ENCODE measurements at places on chromosomes 3 and 15. TPM values are rescaled to one million over a fixed set of nuclear protein-coding genes. Genes with fewer than 3 reads are reported as not detected.

DNA sequence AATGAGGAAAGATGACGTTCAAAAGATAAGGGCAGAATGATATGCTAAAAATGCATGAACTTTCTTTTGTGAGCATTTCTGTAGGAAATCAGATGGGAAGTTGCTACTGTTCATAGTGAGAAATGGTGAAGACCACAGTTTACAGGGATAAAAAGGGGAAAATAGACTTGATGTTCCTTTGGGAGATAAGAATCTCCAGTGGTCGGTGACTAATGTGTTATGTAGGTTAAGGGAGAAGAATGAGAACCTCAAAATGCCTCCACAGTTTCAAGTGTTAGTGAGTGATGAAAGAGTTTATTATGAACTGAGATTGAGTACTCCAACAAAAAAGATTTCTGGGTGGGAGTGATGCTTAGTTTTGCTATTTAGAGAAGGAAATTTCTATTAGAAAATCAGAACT is 247.2 kb downstream of the LSAMP start:
- H3K4me3 ChIP-seq: no peak overlapping the region
- no peaks in the 10 kb centered on the region for H3K36me3 ChIP-seq
- H3K4me1 ChIP-seq: no peaks in the 10 kb centered on the region
- DNase-seq: no peak
- no peaks in the 10 kb centered on the region for H3K27me3 ChIP-seq

GRCh38 chr3:126266291-126266840 is 86.0 kb upstream of the ALDH1L1 start:
- H3K36me3 ChIP-seq: peaks cover 3% of the 10 kb centered on the region
- H3K4me3 ChIP-seq: no peak overlapping the region
- peaks cover 46% of the 10 kb centered on the region for H3K4me1 ChIP-seq
- DNase-seq: no peak

GRCh38 chr3:114417675-114418074 is 123.8 kb downstream of the TIGIT start:
- H3K27me3 ChIP-seq: no peaks in the 10 kb centered on the region
- no peak overlapping the region for H3K4me3 ChIP-seq
- H3K4me1 ChIP-seq: peaks cover 8% of the 10 kb centered on the region
- no peak for DNase-seq
- no peaks in the 10 kb centered on the region for H3K36me3 ChIP-seq

- no peaks in the 10 kb centered on the region for H3K27me3 ChIP-seq
- no peak overlapping the region for H3K27ac ChIP-seq
- peaks cover 5% of the 10 kb centered on the region for H3K36me3 ChIP-seq
- no peak for DNase-seq
These were observed 205.9 kb upstream of the GBE1 start for GRCh38 chr3:81967393-81967792.

DNA sequence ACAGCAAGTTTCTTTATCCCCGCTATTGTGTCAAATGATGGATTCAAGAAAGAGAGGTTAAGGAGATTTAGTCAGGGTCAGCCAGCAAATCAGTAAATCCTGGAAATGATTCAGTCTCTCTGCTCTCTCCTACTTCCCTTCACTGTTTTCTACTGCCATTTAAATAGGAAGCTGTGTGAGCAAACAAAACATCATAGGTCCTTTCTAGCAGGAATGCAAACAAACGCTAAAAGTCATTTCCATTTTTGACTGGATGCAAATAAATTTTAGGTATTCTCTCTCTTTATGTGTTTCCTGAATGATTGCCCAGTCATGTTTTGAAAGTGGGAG is 299.4 kb upstream of the RORA start:
- H3K27ac ChIP-seq: no peak overlapping the region
- no peaks in the 10 kb centered on the region for H3K4me1 ChIP-seq
- no peak for DNase-seq

DNA sequence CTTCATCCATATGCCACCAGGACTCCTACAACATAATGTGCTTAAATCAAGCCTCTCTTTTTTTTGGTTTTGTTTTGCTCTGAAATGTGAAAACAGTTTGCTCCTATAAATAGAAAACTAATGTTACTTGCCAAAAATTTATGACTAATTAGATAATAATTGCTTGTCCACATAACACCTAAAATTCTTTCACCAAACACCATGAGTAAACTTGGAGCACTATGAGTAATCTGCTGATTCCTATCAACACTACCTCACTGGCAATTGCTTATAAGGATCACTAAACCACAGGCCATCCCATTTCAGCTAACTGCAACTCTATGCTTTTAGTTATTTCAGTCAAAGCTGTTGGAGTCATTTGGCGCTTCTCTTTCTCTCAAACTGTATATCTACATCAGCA is 252.7 kb downstream of the EPHA3 start:
- H3K27ac ChIP-seq: no peak overlapping the region
- no peaks in the 10 kb centered on the region for H3K36me3 ChIP-seq
- no peak overlapping the region for H3K4me3 ChIP-seq
- no peak for DNase-seq
- no peaks in the 10 kb centered on the region for H3K27me3 ChIP-seq

- peaks cover 13% of the 10 kb centered on the region for H3K4me1 ChIP-seq
- no peak overlapping the region for H3K4me3 ChIP-seq
- no peak overlapping the region for H3K27ac ChIP-seq
- no peaks in the 10 kb centered on the region for H3K36me3 ChIP-seq
- no peaks in the 10 kb centered on the region for H3K27me3 ChIP-seq
- no peak for DNase-seq
These were observed 68.1 kb upstream of the CGNL1 start for GRCh38 chr15:57308170-57308545.

GRCh38 chr3:47370887-47371697 is 9.7 kb upstream of the PTPN23 start:
- H3K4me1 ChIP-seq: no peaks in the 10 kb centered on the region
- H3K4me3 ChIP-seq: no peak overlapping the region

DNA sequence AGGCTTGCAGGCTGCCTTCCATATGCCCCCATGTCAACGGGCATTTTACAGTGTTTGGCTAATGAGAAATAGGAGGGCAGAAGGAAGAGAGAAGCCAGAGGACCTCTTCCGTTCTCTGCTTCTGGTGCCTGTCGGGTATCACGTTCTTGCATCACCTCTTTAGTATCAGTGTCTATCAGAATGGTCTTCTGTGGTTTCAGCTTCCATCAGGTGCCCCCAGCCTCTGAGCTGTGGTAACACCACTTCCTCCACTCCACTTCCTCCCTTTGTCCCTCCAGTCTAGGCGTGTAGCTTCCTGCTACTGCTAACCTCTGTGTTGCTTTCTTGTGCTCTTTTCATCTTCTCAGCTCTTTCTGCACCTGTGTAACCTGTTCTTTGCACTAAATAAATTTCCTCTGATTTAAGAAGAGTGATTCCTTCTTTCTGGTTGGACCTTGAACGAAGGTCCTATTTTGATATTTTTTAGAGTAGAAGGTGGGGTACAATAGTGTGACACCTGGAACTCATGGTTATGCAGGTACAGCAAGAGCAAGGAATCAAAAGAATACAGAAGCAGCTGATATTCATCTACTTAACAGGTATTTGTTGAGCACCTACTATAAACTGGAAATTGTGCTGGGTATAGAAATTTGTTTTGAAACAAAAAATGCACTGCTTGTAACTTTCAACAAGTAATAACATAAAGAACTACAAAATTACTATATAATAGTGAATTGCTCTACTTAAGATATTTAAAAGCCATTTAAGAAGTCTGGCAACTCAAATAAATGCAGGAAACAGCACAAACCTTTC is 27.4 kb upstream of the FOXB1 start:
- no peak for DNase-seq
- H3K4me3 ChIP-seq: no peak overlapping the region
- H3K36me3 ChIP-seq: no peaks in the 10 kb centered on the region
- H3K27ac ChIP-seq: no peak overlapping the region
- H3K27me3 ChIP-seq: peaks cover 16% of the 10 kb centered on the region
- H3K4me1 ChIP-seq: no peaks in the 10 kb centered on the region

Gene ISL2
- not detected for total RNA-seq

Gene GOLGA6A
- 0.12 TPM for total RNA-seq

Gene TSPAN3
- 333 TPM for total RNA-seq

- DNase-seq: no peak
- no peaks in the 10 kb centered on the region for H3K36me3 ChIP-seq
- H3K27me3 ChIP-seq: peaks cover 7% of the 10 kb centered on the region
- no peak overlapping the region for H3K27ac ChIP-seq
These were observed 430.2 kb upstream of the MCTP2 start for GRCh38 chr15:93801206-93801605.

Gene IL17RB
- 0.22 TPM for total RNA-seq

Gene TRIM42
- not detected for total RNA-seq

Gene SAXO2
- 5.1 TPM for total RNA-seq

Gene TMEM202
- total RNA-seq: not detected

Gene LMOD3
- total RNA-seq: not detected

Gene SLC2A2
- not detected for total RNA-seq

Gene SOX2
- total RNA-seq: 0.79 TPM

Gene LHFPL4
- not detected for total RNA-seq

DNA sequence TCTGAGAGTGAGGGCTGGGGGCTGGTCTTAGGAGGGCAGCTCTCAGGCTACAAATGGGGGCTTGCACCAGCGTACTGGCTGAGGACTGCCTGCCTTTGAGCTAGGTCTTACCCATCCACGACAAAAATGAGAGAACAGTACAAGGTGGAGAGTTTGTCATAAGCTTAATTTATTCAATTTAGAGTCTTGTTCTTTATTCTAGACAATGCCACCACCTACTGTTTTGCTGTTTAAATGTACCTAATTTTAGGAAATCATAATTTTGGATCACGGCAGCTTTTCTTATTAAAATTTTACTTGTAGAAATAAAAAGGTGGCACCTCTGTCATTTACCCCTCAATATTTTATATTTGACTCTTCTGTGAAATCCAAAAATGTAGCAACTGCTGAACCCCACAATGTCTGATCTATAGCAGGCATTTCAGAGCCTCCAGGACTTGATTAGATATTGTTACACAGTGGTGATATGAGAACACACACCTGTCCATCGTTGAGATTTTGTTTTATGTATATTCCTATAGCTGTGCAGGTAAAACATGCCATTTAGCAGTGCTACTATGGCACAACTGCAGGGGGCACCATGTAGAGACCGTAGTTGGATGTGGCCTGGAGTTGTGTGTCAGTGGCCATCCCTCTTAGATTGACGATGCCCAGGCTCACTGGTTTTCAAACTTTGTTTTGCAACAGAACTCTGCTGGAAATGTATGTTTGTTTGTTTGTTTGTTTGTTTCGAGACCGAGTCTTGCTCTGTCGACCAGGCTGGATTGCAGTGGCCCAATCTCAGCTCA is 88.6 kb downstream of the SLCO3A1 start:
- no peak for DNase-seq
- no peaks in the 10 kb centered on the region for H3K36me3 ChIP-seq
- H3K27ac ChIP-seq: no peak overlapping the region
- peaks cover 4% of the 10 kb centered on the region for H3K4me1 ChIP-seq

- H3K27ac ChIP-seq: no peak overlapping the region
- peaks cover 43% of the 10 kb centered on the region for H3K27me3 ChIP-seq
- no peak for DNase-seq
- no peaks in the 10 kb centered on the region for H3K4me1 ChIP-seq
These were observed 191.5 kb downstream of the FOXB1 start for GRCh38 chr15:60195611-60196010.

Gene B2M
- 496 TPM for total RNA-seq

GRCh38 chr3:194312186-194312742 is 38.9 kb downstream of the CPN2 start:
- H3K27me3 ChIP-seq: peaks cover 69% of the 10 kb centered on the region
- no peaks in the 10 kb centered on the region for H3K36me3 ChIP-seq
- DNase-seq: no peak
- no peak overlapping the region for H3K27ac ChIP-seq
- peaks cover 19% of the 10 kb centered on the region for H3K4me1 ChIP-seq

Gene GPR171
- not detected for total RNA-seq

DNA sequence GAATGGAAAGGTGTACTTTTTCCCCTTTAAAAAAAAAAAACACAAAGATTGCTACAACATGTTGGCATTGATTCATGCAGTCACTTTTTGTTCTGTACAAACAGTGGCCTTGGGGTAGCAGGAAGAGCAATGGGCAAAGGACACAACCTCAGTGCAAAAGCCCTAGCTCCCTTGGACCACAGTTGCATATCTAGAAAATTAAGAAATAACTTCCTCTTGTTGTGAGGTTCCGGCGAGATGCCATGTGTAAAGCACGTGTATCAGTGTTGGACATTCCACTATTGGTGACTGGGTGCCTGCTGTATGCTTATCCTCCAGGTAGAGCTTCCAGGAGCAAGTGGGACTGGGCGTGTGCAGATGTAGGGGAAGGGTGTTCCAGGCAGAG is 164.5 kb downstream of the THSD4 start:
- H3K36me3 ChIP-seq: no peaks in the 10 kb centered on the region
- H3K27ac ChIP-seq: no peak overlapping the region
- no peak overlapping the region for H3K4me3 ChIP-seq
- H3K27me3 ChIP-seq: no peaks in the 10 kb centered on the region

Gene SMCO1
- total RNA-seq: not detected

GRCh38 chr15:67783303-67783702 is 42.0 kb upstream of the SKOR1 start:
- no peak for DNase-seq
- H3K27ac ChIP-seq: no peak overlapping the region
- no peaks in the 10 kb centered on the region for H3K27me3 ChIP-seq
- H3K4me3 ChIP-seq: no peak overlapping the region

- peaks cover 68% of the 10 kb centered on the region for H3K27me3 ChIP-seq
- no peak for DNase-seq
- H3K4me3 ChIP-seq: peak within 1 kb of the TSS; percentile 77
- H3K27ac ChIP-seq: no peak within 1 kb of the TSS
These were observed at the start of gene RYR3 for GRCh38 chr15:33310481-33311311. Gene RYR3 (plus strand): TSS chr15:33310967. CDS start chr15:33311046, 79 bp downstream.

Gene TXNRD3
- total RNA-seq: 11.3 TPM

DNA sequence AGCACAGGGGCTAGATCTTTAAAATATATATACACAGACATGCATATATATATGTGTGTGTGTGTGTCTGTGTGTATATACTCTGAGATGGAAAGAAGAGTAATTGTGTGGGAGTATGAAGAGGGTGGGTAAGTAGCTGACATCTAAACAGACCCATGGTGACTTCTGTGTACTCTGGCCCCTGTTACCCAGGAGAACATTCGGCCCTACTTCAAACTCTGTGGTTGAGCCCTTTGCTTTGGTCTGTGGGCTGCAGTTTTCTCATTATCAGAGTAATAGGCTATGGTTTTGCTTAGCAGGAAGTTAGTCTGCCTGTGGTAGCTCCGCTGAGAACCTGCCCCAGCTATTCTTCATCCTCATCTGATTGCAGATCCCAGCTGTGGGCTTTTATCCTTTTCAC is 141.4 kb downstream of the RBPMS2 start:
- H3K27ac ChIP-seq: no peak overlapping the region
- DNase-seq: no peak
- no peak overlapping the region for H3K4me3 ChIP-seq
- H3K4me1 ChIP-seq: peaks cover 38% of the 10 kb centered on the region
- peaks cover 8% of the 10 kb centered on the region for H3K36me3 ChIP-seq

Gene ZNF860
- total RNA-seq: 1.5 TPM

Gene AP3B2
- not detected for total RNA-seq

GRCh38 chr15:36529296-36530011 is 50.0 kb upstream of the CDIN1 start:
- H3K4me1 ChIP-seq: no peaks in the 10 kb centered on the region
- no peak overlapping the region for H3K4me3 ChIP-seq
- no peaks in the 10 kb centered on the region for H3K36me3 ChIP-seq
- H3K27ac ChIP-seq: no peak overlapping the region

GRCh38 chr3:133049491-133049890 is 11.3 kb downstream of the TMEM108 start:
- H3K27ac ChIP-seq: no peak overlapping the region
- no peak for DNase-seq
- H3K36me3 ChIP-seq: no peaks in the 10 kb centered on the region
- H3K4me3 ChIP-seq: no peak overlapping the region

Data from chondrocyte (in vitro differentiated cells).